AG09309 (cell line): ENCODE measurements at places on chromosomes 2 and 18.

DNA sequence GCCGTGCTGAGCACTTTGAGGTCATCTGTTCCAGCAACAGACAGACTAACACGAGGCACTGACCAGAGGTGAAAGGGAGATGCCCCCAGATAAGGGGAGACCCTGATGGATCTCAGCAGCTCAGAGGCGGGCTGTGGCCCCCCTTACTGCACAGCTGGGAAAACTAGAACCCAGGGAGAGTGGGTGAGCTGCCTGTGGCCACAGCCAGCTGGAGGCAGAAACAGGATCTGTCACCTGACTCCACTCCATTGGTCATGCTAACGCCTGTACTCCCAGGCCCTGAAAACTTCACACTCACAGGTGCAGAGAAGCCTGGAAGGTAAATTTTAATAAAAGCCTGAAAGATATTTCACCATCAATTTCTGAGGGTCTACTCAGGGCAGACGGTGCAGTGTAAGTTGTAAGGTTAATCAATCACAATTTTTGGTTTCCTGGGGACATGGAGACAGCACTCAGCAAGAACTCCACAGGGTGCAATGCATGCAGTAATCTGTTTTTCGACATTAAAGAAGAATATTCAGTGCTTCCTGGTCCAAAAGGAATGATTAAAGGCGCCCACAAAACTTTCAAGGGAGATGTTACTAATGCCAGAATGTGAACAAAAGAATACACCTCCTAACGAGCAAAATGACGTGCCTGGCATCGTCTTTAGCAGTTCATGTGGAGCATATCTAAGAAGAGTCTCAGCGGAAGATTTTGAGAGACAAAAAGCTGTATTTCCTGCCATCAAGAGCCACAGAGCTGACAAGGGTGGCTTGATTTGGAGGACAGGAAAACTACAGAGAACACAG, 173.4 kb downstream of the EIPR1 start:
- DNase-seq = no peak

DNA sequence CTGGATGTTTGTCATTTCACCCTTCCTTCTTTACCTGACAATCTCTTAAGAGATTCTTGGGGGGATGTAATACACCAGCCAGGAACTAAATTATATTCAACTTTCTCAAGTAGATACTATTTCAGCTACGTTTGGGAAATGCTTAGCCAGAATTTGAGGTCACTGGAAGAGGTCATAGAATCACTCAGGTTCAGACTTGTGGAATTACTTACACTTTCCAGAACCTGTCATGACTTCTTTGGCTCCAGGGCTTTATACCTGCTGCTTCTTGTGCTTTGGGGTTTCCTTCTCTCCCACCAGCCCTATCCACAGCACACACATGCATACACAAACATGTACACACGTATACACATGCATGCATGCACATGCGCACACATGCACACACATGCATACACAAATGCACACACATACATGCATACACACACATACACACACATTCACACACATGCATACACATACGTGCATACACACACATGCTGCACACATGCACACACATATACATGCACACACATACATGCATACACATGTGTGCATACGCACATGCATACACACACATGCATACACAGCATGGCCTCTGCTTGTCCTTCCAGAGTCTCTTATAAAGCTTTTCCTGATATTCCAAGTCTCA, 23.5 kb upstream of the ANXA4 start:
- DNase-seq = no peak

GRCh38 chr2:26088038-26088643, 54.3 kb downstream of the RAB10 start:
- no peak for DNase-seq

GRCh38 chr2:138023298-138023697, 59.0 kb downstream of the HNMT start:
- no peak for DNase-seq

GRCh38 chr2:30185178-30185577, 38.4 kb downstream of the YPEL5 start:
- DNase-seq = no peak

DNA sequence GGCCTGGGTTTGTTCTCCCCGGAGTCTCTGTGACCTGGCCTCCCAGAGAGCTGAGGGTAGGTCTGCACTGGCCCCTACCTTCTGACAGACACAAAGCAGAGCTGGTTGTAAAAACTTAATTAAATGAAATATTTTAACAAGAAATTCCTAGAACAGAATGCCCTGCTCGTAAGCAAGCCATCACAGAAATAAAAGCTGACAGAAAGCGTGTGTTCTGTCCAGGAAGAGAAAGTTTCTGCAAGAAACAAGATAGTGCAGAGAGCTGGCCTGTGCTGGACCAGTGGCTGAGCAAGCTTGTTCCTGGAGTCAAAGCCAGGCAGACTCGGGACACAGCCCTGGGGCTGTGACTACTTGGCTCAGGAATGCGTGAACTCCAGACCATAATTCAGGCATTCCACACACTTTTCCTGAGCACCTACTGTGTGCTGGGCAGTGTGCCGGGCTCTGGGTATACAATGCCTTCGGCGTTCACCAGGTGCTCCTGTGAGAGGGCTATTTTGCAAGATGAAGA, 51.6 kb downstream of the APOB start:
- no peak for DNase-seq

DNA sequence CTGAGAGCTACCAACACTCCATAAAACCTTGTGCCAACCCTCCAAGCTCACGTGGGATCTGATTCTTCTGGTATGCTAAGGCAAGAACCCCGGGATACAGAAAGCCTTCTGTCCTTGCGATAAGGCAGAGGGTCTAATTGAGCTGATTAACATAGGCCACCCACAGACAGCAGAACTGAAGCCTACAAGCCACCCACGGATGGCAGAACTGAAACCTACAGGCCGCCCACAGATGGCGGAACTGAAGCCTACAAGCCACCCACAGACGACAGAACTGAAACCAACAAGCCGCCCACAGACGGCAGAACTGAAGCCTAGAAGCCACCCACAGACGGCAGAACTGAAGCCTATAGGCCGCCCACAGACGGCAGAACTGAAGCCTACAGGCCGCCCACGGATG, 216.3 kb downstream of the SNTG2 start:
- no peak for DNase-seq

- DNase-seq = no peak
Measured at GRCh38 chr2:195706161-195706900, 49.3 kb downstream of the SLC39A10 start.

DNA sequence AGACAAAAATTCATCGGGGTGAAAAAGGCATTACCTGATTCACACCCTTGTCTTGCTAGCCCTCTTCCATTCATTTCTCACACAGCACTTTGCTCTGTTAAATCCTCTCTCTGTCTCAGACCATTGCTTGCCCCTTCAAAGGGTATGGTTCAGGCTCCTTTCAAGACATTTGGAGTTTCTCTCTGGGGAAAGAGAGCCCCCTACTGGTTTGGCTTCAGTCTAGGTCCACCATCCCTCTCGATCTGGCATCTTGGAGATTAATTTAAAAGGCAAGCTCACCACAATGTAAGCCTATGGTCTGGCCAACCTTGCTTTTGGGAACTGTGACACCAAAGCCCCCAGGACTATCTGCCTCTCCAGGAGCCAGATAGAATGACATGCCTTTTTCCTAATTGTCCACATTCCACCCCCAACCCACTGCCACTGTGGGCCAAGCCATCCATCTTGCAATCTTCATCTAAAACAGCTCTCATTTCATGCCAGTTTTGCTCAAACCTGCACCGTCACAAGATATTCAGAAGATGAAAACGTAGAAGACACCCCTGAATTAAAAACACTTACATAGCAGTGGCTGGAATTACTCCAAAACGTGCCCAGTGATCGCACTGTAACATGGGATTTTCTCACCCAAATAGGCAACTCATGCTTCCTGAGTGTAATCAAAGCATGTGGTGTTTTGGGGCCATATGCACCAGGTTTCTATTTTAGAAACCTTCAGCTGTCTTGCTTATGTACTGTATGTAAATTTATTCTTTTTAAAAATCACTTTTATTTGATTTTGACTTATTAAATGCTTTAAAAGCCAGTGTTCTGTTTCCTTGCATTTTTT, 93.9 kb downstream of the FARSB start:
- no peak for DNase-seq

GRCh38 chr2:58973811-58974281, 732.7 kb upstream of the FANCL start:
- no peak for DNase-seq

- DNase-seq = no peak
Measured at GRCh38 chr2:183927406-183928325, 670.7 kb upstream of the ZNF804A start.

- DNase-seq = peak; percentile 96
Measured at GRCh38 chr2:224086226-224086914, 47.3 kb upstream of the SERPINE2 start.

GRCh38 chr2:211468217-211468616, 911.8 kb downstream of the CPS1 start:
- DNase-seq = no peak

- DNase-seq = no peak
Measured at GRCh38 chr2:174552880-174553279, 44.7 kb downstream of the WIPF1 start.

DNA sequence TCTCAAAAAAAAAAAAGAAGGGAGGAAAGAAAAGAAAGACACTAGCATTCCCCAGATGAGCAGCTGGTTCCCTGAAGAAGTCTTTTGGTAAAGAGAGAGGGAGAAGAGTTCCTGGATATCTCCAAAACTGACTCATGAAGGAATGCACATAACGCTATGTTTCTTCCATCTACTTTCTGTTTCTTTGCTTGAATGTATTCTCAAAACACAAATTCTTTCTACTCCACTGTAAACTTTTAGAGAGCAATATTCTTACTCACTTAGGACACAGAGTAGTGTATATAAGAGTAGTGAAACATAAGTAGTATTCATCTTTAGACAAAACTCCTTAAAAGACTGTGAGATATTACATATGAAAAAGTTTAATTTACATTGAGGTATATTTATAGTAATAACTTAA, 64.2 kb downstream of the TRIP12 start:
- DNase-seq = no peak

DNA sequence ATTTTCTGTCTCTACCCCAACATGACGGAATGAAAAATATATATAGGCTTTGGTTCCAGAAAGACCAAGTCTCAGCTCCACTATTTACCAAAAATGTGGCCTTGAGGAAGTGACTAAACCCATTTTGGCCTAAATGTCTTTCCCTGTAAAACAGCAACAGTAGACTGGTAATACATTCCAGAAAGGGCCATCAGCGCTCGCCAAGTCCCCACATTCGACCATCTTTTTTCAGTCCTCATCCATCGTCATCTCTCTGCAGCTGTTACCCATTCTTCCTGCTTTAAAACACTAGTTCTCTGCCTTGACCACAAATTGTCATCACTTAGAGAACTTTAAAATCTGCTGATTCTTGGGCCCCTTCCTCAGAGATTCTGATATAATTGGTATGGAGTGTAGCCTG, 183.8 kb upstream of the CTAGE1 start:
- DNase-seq = peak; percentile 47

DNA sequence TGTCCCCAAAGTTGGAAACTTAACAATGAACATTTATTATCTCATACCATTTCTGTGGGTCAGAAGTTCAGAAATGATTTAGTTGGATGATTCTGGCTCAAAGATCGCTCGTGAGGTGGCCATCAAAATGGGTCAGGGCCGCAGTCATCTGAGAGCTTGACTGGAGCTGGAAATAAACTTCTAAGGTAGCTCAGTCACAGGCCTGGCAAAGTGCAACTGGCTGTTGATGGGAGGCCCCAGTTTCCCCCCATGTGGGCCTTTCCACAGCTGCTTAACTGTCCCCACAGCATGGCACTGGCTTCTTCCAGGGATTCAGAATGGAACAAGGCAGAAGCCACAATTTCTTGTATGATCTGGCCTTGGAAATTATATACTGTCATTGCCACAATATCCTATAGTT, 200.1 kb upstream of the RAB12 start:
- DNase-seq = no peak

DNA sequence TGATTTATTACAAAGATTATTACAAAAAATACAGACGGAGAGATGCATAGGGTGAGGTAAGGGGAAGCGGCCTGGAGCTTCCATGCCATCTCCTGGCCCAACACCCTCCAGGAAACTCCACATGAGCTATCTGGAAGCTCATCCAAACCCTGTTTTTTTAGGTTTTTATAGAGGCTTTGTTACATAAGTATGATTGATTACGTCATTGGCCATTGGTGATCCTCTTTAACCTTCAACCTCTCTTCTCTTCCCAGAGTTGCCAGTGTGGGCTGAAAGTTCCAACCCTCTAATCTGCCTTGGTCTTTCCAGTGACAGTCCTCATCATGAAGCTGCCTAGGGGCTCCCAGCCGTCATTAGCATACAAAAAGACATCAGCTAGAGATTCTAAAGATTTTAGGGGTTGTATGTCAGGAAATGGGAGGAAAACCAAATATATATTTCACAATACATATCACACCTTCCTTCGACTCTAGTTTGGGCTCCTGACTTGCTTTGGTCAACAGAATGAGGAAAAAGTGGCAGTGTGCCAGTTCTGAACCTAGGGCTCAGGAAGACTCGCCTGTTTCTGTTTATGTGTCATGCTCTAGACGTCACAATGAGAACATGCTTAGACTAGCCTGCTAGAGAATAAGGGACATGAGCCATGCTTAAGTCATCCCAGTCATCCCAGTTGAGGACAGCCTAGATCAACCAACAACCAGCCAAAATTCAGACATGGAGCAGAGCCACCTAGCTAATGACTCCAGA, 54.1 kb downstream of the ETAA1 start:
- DNase-seq = no peak

- DNase-seq = no peak
Measured at GRCh38 chr2:36954977-36955607, 11.2 kb downstream of the STRN start.

GRCh38 chr2:106223347-106223746, 29.2 kb upstream of the UXS1 start:
- no peak for DNase-seq

- DNase-seq = peak; percentile 10
Measured at GRCh38 chr2:209977386-209978239, 24.8 kb upstream of the RPE start.

- DNase-seq = no peak
Measured at GRCh38 chr2:225367482-225367881, 32.0 kb upstream of the NYAP2 start.

GRCh38 chr2:223841436-223842190, 4.2 kb upstream of the AP1S3 start:
- DNase-seq = no peak

- no peak for DNase-seq
Measured at GRCh38 chr2:104945866-104946265, 92.0 kb downstream of the POU3F3 start.
